Effector memory CD8-positive, alpha-beta T cell (primary cell): ENCODE measurements at places on chromosomes 7 and 10.

GRCh38 chr7:30163231-30163894 lies 28.6 kb downstream of the MTURN start:
- peak; percentile 35 for DNase-seq

GRCh38 chr7:50660040-50660829 lies 95.0 kb upstream of the DDC start:
- peak; percentile 52 for DNase-seq

DNA sequence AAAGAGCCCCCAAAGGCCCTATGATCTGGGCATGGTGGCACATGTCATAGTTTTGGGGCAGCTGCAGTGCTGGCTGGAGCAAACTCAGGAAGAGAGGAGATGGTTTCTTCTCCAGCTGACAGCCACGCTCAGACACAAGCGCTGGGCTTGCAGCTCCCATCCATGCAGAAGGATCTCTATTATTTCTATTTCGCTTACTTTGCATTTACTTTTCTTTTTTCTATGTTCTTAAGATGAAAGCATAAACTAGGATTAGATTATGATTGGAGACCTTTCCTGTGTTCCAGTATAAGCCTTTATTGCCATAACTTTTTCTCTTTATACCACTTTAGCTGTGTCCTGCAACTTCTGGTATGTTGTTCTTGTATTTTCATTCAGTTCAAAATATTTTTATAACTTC lies 5.0 kb downstream of the JAKMIP3 start:
- no peak for DNase-seq

- no peak for DNase-seq
These were observed 339.8 kb upstream of the LRRTM3 start for GRCh38 chr10:66586073-66586472.

- no peak for DNase-seq
These were observed 52.3 kb downstream of the FOXP2 start for GRCh38 chr7:114466917-114467316.

- no peak for DNase-seq
These were observed 63.6 kb upstream of the FZD8 start for GRCh38 chr10:35705671-35706070.

- DNase-seq = no peak
These were observed 32.1 kb upstream of the A1CF start for GRCh38 chr10:50917486-50917885.

GRCh38 chr10:6141296-6142151 lies 52.7 kb downstream of the RBM17 start:
- no peak for DNase-seq

DNA sequence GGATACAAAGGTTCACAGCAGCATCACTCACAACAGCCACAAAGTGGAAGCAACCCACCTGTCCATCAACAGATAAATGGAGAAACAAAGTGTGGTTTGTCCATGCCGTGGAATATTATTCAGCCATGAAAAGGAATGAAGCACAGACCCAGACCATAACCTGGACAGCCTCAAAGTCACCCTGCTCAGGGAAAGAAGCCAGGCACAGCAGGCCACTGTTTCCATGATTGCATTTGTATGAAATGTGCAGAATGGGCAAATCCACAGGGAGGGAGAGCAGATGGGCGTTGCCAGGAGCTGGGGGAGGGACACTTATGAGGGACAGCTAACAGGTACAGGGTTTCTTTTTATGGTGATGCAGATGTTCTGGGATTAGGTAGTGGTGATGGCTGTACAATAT lies 30.3 kb downstream of the FOXL3 start:
- no peak for DNase-seq

GRCh38 chr7:12625836-12626235 lies 55.3 kb downstream of the SCIN start:
- DNase-seq = no peak

DNA sequence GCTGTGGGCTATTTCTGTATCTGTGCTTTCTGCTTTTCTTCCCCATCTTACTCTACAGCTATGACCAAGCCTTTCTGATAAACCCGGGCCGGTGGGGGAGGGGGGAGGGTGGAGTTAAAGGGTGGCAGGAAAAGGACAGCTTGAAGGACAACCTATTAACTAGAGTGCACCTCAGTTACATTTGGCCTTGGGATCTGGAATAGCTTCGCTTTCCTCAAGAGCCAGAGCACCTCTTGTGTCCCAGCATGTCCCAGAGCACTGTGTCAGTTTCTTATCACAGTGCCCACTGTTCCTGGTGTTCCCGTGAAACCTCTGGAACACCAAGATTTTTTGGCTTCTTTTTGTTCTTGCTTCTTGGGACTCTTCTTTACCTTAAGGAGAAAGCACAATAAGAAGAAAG lies 160.6 kb downstream of the NSUN6 start:
- DNase-seq = no peak

- DNase-seq = no peak
These were observed 99.1 kb downstream of the PLCE1 start for GRCh38 chr10:94092848-94093247.

DNA sequence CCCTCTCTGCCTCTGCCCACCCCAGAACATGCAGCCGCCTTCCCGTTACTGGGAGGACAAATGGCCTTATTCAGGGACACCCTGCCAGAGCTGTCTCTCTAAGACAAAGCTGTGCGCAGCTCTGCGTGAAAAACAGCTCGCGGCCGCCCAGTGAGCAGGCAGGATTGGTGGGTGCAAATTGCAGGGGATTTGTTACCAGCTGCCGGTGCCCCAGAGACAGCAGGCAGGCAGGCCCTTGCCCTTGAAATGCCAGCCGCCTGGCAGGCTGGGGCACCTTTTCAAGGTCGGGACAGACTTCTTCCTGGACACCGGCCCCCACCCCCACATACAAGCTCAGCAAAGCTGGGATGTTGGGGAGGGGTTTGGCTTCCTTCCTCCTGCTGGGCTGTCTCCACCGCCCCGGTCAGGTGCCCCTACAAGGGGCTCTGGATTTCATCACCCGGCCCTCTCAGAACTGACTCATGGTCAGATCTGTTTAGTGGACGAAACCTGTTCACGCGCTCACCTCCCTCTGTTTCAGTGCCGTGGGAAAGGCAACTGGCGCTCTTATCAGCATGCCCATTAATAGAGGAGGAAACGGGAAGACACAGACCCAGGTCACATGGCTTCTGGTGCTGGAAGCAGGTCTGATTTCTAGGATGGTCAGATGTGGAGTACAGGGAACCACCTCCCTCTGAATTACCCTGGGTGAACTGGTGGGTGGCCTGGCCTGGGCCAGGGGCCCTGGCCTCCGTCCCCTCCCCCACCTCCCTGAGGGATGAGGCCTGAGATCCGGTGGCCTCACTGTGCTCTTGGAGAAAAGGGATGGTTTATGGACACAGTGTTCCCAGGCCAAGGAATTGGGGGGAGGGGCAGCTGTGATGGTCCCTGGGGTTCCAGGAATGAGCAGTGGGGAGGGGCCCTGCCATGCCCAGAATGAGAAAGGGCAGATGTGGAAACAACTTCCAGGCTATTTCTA lies 123.9 kb upstream of the PPIF start:
- no peak for DNase-seq

DNA sequence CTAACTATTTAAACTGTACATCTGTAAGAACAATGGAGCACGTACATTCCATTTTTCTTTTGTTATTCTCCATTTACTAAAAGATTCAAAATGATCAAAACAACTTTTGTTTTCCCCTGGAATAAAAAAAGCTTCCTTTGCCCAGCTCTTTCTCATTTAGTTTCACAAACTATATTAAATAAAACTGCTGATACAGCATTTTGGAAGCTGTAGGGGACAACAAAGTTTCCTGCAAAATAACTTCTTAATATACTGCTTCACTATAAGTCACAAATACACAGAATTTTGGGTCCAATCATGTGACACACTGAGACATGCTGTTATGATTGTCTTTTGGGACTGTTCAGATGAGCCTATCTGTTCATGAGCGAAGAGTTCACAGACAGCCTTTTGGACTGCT lies 222.4 kb downstream of the ADAM12 start:
- no peak for DNase-seq

DNA sequence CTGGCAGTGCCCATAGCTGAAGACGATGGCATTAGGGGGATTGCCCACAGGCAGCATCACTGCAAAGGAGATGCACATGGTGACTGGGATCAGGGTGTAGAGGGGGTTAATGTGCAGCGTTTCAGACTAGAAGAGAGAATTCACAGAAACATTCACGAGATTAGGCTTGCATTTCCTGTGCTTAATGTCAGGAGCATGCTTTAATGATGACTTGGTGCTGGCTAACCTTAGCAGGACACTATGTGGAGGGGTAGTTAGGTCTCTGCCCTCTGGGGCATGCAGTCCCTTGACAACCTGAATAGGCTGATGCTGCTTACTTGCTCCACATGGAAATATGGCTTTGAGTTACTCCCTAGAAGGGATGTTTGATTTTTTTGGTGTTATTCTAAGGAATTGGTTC lies 21.8 kb downstream of the STMP1 start:
- DNase-seq = no peak

- peak; percentile 44 for DNase-seq
These were observed 46.2 kb downstream of the FAM53B start for GRCh38 chr10:124697837-124698544.

GRCh38 chr7:83976302-83976701 lies 218.3 kb downstream of the SEMA3A start:
- no peak for DNase-seq

DNA sequence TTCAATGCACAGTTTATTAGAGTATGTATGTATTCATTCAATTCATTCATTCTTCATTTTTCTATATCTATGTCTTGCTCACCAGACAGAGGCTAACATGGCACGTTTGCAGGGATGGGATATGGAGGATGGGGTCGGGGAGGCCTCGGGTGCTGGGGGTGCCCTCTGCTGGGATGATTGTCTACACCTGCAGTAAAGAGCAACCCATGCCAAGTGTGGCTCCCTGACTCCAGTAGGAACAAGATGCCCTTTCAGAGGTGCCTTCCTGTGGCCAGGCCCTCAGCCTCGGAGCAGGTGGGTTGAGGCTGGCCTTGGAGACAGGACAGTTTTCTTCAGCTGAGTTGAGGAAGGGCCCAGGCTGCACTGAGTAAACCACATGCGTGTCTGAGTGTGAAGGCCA lies 157.2 kb downstream of the SH2D4B start:
- DNase-seq = no peak
